IPS-NIHi11 (cell line): ENCODE measurements at places on chromosomes 11 and 22.

- peak; percentile 84 for DNase-seq
Measured at GRCh38 chr11:46290598-46291309, 13.3 kb downstream of the CREB3L1 start.

GRCh38 chr11:76287227-76287626 is 80.9 kb upstream of the WNT11 start:
- DNase-seq: no peak

DNA sequence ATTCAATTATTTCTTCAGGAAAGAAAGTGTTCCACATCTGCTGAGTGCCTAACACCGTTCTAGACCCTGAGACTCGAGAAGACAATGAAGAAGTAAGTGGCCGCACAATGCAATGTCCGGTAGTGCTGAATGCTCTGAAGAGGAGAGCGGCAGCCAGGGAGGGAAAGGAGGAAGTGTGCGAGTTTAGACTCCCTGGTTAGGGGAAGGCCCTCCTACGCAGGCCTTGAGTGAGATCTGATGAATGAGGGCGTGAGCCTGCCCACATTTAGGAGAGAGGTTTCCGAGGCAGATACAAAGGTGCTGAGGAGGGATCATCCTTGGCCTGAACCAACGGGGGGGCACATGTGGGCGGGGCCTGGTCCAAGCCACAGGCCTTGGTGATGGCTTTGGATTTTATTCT is 558.6 kb downstream of the NTM start:
- no peak for DNase-seq

GRCh38 chr22:29336751-29337490 is 21.4 kb upstream of the RASL10A start:
- DNase-seq: no peak

DNA sequence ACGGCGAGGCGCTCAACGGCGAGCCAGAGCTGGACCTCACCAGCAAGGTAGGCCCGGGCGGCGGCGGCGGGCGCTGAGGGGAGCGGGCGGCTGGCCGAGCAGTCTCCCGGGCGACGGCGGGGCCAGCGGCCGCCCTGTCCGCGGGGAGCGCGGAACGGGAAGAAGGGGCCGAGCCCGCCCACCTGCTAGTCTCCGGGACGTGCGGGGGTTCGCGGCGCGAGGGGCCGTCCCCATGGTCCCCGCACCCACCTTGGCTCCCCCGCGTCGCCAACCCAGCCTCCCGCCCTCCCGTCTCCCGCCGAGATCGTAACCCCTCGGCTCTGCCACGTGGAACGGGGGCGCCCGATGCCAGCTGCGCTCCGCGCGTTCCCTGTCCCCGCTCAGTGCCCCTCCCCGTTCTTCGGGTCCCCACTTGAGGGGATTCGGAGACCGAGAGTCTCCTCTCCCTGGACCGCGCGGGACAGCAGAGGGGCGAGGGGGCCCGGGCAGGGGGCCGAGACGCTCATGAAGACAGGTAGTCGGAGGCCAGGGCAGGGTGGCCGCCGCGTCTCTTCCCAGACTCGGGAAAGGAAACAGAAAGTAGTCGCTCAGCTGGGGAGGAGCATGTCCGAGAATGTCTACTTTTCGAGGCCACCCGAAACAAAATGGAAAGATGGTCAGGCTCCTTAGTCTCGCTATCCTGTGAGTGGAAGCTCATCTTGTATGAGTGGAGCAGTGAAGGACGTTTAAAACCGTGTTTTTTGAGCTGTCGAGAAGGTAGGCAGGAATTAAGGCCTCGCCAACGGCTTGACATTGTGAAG is 557 bp downstream of the GTPBP1 start:
- DNase-seq: peak; percentile 62

GRCh38 chr11:35735903-35736302 is 73.3 kb downstream of the TRIM44 start:
- no peak for DNase-seq

DNA sequence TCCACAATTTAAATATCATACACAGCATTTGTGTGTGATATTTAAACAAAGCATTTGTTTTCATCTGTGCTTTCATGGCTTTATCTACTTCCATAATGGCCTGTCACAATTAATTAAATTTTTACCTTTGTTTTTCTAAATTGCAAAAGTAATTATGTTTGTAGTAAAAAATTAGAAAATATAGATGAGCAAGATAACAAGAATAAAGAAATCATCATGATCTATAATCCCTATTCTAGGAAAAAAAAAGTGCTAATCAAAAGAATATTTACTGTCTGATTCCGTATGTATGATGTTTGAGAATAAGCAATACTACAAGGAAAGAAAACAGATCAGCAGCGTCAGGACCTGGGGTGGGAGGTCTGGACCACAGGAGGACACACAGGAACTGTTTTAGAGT is 149.9 kb downstream of the NCAM1 start:
- no peak for DNase-seq
